ENCODE measurements at places on chromosomes 5 and 9.

DNA sequence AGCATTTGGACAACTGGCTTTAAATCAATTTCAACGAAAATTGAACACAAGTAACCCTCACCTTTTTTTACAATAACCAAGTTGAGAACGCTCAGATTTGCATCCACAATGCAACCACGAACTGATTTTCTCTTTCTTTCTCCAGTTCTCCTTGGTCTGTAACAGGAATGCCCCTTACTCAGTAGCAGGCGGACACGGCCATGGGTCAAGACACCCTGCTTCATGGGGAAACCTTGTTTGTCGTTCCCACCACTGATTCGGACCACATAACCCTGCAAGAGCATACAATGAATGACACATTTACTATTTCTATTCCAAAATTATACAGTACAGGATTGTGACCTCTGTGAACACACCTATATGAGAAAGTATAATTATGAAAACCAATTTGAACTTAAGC, 1.4 kb downstream of the RPS6 start:
- no peak for DNase-seq

DNA sequence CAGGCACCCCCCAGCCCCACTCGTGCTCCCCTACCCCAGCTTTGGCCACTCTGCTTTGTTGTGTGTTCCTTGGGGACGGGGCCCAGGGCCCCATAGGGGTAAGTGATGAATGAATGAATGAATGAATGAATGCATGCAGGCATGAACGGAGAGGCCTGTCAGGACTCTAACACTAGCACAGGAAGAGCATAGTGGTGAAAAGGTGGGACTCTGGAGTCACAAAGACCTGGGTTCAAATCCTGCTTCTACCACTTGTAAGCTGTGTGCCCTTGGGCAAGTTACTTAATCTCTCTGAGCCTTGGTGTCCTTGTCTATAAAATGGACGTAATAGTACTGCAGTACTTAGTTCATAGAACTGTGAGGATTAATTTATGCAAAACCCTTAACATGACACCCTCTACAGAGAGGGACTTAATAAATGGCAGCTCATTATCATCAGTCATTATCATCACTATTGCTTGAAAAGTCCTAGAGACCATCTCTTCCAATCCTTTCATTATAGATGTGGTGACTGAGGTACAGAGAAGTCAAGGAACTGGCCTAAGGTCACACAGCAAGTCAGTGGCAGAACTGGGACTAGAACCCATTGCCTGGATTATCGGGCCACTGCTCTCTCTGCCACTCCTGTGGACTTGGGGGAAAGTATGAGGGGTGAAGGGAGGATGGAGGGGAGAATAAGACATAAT, 13.2 kb downstream of the ORM2 start:
- no peak for DNase-seq

DNA sequence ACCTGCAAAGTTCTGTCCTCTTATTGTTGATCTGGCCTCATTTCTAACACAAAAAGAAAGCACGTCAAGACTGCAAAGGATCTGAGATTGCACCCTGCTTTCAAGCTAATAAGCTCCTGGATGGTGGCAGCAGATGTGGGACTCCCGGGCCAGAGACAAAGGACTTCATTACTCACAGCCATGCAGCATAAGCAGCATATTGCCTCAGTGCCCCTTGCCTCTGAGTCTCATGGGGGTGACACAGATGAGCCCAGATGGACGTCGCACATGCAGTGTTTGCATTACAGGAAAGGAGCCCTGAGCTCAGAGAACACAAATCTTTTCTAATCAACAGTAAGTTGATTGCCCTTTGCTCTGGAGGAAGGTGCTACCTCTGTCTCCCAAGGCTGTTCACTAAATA, 105.0 kb downstream of the SLC28A3 start:
- DNase-seq = no peak

DNA sequence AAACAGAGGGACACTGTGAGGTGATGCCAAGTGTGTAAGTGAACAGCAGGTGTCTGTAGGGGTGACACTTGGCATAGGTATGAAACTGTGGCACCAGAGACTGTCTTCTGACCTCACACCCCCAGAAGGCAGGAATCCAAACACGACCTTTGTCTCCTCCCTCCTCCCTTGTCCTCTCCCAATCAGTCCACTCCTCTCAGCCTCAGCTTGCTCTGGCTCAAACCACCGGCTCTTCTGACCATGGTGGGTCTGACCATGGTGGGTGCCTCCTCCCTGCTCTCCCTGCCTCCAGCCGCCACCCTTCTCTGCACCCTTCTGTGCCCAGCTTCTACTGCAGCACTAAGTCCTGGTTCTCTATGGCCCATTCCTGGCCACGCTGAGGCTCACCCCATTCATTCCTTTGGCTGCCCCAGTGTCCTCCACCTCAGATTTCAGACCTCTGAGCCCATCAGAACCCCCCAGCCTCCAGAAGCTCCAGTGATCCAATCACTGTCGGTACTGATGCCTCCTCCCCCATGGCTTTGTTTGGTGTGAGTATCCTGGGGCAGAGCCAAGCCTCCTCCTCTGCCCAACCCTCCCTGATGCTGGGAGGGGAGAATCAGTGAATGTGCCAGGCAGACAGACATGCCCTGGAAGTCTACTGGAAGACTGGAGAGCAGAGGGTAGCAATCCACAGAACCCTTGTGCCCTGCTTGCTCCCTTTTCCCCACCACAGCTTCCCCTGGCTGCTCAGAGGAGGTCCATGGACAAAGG, 1.7 kb upstream of the ARID3C start:
- no peak for DNase-seq

- no peak for DNase-seq
These were observed 10.9 kb downstream of the AQP3 start for GRCh38 chr9:33436445-33436844.

- DNase-seq = no peak
These were observed 42.6 kb downstream of the CSF1R start for GRCh38 chr5:150043657-150044328.

DNA sequence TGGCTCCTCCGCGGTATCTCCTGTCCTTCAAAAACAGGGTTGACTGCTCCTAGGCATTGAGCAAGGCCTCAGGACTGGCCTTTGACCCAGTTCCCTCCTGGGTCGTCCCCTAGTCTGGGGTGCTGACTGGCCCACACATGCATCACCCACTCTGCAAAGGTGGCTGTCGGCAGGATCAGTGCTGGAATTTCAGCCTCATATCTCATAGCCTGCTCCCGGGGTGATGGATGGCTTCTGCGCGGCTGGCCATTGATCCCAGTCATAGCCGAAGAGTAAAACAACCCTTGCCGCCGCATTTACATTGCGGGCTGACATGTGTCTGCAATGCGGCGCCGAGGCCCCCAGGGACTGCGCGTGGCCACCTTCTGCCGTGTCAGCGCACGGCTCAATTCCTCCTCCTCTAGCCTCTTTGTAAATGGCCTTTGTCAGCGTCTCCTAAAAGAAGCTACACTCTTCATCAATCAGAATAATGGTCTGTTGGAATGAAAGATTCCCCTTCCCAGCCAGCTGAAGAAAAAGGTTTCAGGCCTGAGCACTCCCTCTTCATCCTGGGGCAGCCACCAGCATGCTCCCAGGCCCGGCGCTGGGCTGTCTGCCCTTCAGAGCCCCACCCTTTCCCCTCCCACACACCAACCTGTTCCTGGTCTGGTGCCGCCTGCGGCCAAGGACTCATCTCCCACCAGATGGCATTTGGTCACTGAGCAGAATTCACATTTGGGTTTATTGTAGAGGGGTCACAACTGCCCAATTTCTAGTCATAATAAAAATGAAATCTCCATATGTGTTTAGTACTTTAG, 159.0 kb downstream of the PJA2 start:
- no peak for DNase-seq

DNA sequence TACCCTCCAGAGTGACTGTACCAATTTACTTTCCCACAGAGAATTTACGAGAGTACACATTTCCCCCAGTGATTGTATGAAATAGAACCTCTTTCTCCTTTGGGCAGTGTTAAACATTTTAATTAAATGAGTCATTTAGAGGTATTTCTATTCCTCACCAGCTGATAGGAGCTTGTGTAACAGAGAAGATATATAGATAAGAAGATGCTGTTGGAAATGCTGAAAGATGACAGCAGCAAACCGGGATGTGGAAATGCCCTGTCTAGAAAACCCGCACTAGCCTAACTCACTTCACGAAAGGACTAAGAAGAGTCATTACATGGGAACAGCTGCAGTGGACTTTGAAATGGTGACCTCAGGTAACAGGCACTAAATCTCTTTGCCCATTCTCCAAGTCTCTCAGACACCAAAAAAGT, 68.3 kb downstream of the LPAR1 start:
- DNase-seq = no peak

GRCh38 chr9:36959681-36960574, 74.1 kb downstream of the PAX5 start:
- no peak for DNase-seq

GRCh38 chr5:179288101-179288808, 57.0 kb downstream of the ADAMTS2 start:
- DNase-seq = no peak

DNA sequence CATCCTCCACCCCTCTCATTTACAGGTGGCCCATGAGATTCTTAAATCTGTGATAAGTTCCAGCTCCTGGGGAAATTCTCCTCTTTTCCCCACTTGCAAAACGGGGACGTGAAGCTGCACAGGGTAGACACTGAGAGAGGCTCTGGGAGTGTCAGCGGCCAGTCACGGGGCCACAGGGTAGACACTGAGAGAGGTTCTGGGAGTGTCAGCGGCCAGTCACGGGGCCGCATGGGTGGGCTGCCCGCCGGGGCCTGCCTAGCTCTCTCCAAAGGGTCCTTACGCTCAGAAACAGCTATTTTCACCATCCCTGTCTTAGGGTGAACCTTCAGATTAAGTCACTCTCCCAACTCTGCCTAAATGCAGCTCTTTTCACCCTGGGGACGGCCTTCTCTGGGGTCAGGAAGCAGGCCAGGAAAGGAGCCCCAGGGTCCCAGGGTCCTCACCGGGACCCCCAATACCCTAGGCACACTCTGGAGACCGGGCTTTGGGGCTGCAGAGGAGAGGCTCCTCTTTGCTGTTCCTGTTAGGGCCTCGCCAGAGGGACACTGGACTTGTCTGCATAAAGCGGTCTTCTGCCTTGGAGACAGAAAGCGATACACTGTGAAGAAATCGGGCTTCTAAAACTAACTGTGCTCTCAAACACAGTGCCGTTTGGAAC, 1.5 kb downstream of the FAM78A start:
- DNase-seq = no peak

- no peak for DNase-seq
These were observed 125.8 kb upstream of the CNTLN start for GRCh38 chr9:17009071-17009470.

GRCh38 chr5:154193283-154193682, 2.8 kb downstream of the GALNT10 start:
- no peak for DNase-seq

- no peak for DNase-seq
These were observed 481.3 kb downstream of the ZSWIM6 start for GRCh38 chr5:61813361-61813760.

- no peak for DNase-seq
These were observed 282.3 kb downstream of the EPB41L4A start for GRCh38 chr5:112136773-112137172.

DNA sequence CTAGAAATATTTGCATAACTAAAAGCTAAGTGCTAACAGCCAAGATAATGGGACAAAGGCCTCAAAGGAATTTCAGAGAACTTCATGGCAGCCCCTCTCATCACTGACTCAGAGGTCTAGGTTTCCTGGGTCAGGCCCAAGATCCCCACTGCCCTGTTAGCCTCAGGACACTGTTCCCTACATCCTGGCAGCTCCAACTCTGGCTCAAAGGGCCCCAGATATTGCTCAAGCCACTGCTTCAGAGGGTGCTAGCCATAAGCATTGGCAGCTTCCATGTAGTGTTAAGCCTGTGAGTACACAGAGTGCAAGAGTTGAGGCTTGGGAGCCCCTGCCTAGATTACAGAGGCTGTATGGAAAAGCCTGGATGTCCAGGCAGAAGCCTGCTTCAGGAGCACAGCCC, 998.1 kb downstream of the TLE1 start:
- no peak for DNase-seq

DNA sequence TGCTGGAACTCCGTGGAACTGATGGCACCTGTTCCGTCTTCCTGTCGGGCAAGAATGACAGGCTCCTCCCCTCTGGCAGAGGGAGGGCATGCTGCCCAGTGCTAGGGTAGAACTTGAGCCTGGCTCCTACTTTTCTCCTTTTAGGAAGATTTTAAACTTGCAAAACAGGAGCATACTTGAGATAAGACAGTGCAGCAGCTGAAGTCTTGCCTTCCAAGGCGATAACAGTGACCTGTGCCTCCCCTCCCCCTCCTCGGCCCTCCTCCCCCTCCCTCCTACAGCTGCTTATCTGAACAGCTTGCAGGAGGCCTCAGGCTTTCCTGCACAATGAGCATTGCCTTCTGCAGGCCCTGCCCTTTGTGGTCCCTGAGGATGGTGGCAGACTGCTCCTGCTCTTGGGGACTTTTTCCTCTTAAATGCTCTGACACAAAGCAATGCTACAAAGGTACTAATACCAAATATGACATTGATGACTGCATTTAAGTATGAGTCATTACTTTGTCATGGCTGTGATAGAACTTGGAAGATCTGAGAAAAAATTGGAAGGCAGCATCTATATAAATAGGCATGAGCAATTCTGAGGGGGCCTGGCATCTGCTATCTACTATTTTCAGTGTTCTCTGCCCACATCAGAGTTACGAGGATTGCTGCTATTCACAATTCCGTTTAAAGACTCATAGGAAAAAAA, 2.0 kb downstream of the GADD45G start:
- no peak for DNase-seq

GRCh38 chr9:37995348-37995737, 73.7 kb downstream of the SHB start:
- DNase-seq = no peak

DNA sequence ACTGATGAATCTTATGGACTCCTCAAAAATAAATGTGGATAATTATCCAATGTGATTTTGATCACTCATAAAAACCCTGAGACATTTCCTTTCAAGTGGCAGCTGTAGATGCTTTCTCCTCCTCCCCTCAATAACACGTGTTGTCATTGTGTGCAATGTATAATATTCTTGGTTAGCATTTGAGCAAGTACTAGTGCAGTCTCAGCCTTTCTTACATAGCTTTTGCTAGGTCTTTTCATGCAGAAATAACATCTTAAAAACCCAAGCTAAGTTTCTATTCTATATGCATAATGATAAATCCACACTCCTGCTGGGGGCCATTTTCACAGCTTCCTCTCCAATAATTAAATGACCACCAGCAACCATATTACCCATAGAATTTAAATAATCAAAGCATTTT, 1835.2 kb upstream of the NUDT12 start:
- DNase-seq = no peak

- DNase-seq = no peak
These were observed 7.0 kb upstream of the UGT3A2 start for GRCh38 chr5:36073595-36074216.

DNA sequence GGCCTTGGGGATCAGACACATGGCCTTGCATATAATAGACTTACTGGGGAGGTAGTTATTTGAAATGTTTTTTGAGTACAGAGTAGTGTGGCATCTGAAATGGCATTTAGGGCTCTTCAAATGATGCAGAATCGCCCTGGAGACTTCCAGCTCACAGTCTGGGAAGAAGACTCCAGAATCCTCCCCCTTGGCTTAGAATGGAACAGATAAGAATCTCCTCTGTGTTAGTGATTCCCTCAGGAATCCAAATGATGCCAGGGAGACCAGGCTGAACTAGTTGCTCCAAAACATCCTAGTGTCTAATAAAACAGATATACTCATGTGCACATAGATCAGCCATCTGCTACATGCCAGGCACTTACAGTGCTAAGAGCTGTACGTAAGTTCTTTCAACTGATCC, 38.6 kb upstream of the SMC5 start:
- DNase-seq = no peak
